NCI-H187 (cell line): ENCODE measurements at places on chromosomes 7 and 10.

DNA sequence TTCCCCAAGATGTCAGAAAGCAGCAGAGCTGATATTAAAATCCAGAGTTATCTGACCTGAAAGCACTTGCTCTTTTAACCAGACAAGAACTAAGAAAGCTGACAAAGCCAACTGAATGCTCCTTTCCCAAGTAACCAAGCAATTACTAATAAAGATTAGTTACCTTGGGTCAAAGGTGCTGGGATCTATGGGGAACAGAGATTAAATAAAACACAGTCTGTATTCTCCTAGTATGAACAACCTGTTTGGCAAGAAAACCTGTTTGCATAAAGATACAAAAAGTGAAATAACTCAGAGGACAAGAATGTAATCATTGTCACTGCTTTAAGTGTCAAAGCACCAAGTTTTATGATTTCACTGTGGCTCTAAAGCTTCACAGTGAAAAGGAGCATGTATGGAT lies 35.7 kb downstream of the ITPRID1 start:
- no peak for DNase-seq

- no peak for DNase-seq
Observed at GRCh38 chr7:105021352-105021751, 7.3 kb downstream of the KMT2E start.

DNA sequence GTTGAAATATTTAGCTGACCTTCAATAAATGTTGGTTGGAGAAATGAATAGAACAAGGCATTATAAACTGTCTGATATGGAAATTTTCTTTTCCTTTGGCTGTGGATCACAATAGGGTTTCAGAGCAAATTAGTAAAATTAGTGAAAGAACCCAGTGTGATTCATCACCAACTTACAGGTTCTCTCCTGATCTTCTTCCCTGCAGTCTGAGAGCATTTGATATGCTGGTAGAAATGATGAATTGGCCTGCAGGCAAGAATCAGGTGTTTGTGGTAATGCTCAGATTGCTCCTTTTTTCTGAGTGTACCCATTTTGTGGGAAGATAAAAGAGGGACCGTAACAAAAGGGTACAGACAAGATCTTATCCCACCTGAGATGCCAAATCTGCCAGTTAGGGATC lies 51.9 kb downstream of the BTAF1 start:
- no peak for DNase-seq

DNA sequence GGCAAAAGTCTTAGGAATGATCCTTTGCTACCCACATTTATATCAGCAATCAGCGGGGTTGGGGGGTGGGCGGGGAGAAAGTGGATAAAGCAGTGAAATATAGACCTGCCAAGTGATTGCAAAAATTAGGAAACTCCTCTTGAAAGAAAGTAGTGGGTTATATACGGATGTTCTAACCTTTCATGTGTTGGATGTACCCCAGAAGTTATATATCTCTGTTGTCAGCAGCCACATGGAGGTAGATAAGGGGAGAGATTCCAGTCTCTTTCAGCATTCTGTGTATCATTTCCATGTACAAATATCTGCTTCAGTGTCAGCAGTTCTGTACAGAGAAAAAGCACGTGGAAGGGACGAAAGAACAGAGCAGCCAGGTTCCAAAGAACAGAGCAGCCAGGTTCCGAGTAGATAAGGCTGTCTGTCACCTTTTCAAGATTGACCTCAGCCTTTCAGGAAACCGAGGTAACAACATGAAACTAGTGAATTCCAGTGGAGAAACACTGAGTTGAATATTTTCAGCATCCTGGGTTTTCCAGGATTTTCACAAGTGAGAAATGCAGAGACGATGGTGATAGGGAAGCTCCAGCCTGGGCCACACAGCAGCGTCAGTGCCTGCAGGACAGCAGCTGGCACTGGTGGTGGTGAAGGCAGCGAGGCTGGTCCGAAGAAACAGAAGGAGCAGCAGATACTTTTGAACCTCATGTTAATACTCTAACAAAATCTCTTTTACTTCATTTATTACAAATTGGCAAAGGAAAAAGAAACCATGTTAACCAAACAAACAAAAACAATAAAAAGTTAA lies 212.3 kb downstream of the C7orf25 start:
- DNase-seq = no peak

DNA sequence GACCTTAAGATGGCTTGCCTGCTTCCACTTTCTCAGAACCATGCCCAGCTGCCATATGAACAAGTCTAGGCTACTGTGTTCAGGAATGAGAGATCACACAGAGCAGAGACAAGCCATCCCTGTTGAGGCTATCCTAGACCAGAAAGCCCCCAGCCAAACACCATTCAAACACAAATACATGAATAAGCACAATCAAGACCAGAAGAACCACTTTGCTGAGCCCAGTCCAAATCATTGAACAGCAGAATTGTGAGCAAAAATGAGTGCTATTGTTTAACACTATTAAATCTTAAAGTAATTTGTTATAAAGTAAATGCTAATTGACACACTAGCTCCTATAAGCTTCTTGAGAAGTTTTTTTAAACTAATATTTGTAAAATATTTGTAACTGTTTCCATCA lies 79.0 kb upstream of the LYZL1 start:
- DNase-seq = no peak

- no peak for DNase-seq
Observed at GRCh38 chr10:89634637-89635036, 10.4 kb downstream of the PANK1 start.

GRCh38 chr7:44217852-44218402 lies 17.1 kb downstream of the YKT6 start:
- no peak for DNase-seq

DNA sequence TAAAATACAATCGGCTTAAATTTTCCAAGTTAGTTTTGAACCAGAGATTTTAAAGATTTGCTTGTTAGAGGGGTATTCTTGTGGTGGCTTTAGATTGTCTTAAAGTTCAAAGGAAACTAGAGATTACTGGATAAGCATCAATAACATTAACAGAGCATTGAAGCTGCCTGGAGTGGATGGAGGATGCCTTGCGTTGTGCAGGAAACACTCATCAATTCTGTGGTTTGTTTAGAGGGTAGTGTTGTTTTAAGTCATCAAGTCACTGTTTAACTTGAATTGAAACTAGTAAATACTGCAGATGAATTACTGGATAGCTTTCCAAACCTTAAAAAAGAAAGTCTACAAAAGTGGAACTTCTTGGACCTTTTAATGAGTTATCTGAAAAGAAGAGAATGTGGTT lies 218.6 kb downstream of the CELF2 start:
- DNase-seq = no peak

- DNase-seq = no peak
Observed at GRCh38 chr10:127744956-127745355, 8.0 kb downstream of the FOXI2 start.

GRCh38 chr7:157395206-157395605 lies 58.4 kb downstream of the DNAJB6 start:
- DNase-seq = no peak

DNA sequence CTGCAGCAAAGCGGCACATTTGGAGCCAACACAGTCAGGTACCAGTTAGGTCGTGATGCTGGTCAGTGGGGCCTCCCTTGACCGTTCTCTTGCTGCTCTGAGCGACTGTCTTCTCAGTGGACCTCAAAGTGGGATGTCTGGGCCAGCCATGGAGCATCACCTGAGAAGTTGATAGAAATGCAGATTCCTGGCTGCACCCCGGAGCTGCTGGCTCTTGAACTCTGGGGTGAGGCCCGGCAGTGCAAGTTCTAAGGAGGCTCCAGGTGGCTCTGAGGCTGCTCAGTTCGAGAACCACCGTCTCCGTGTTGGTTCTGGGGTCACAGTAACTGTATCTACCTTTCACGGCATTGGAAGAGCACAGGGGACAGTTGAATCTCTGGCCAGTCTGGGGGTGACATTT lies 147.5 kb downstream of the WDR37 start:
- no peak for DNase-seq

GRCh38 chr7:79217976-79218626 lies 235.4 kb downstream of the MAGI2 start:
- DNase-seq = no peak

DNA sequence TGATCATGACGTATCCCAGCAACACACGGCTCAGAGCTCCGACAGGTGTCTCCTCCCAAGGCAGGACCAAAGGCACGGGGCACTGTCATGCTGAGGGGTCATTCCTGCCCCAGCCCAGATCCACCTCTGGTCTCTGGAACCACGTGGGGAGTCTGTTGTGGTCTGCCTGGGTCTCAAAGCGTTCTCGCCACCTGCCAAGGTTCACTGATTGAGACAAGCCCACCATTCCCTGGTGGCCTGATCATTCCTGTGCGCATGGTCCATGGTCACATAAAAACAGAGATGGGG lies 83.5 kb downstream of the HIPK2 start:
- DNase-seq = no peak

GRCh38 chr10:92640107-92640506 lies 47.2 kb downstream of the KIF11 start:
- DNase-seq = no peak

DNA sequence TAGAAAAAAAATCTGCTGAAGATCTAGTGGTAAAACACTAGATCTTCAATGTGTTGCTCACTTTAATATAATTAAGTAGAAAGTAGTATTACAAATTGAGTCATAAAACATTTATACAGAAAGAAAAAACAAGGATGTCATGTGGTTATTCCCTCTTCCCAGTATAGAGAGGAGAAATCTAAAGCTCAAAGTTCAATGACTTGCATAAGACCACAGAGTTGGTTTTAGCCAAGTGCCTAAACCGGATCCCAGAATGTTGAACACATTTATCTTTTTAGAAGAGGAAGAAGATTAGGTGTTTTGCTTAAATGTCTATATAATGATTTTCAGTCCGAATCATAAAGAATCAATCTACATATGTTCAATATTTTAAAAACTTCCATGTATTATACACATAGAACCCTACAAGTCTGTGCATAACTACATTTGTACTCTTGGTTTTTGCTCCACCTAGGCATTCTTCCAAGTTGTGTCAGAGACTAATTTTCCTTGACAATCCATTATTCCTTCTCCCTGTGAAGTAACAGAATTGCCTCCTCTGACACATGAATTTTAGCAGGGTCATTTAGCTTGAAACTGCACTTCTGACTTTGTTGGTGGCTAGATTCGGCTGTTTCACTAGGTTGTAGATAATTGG lies 389.2 kb downstream of the MAGI2 start:
- DNase-seq = no peak

DNA sequence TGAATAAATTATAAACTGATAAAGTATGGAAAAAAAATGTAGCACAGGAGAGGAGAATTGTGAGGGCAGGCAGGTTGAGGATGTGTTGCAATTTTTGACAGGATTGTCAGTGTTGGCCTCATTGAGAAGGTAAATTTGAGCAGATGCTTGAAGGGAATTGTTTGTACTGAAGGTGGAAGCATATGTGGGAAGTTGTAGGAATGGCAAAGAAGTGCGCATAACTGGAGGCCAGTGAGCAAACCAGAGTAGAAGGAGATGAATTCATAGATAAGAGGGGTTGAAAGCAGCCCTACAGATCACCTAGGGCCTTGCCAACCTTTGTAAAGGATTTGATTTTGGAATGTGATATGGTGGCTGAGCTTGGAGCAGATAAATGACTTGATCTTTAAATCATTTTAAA lies 6.4 kb downstream of the DNAJB9 start:
- DNase-seq = no peak

DNA sequence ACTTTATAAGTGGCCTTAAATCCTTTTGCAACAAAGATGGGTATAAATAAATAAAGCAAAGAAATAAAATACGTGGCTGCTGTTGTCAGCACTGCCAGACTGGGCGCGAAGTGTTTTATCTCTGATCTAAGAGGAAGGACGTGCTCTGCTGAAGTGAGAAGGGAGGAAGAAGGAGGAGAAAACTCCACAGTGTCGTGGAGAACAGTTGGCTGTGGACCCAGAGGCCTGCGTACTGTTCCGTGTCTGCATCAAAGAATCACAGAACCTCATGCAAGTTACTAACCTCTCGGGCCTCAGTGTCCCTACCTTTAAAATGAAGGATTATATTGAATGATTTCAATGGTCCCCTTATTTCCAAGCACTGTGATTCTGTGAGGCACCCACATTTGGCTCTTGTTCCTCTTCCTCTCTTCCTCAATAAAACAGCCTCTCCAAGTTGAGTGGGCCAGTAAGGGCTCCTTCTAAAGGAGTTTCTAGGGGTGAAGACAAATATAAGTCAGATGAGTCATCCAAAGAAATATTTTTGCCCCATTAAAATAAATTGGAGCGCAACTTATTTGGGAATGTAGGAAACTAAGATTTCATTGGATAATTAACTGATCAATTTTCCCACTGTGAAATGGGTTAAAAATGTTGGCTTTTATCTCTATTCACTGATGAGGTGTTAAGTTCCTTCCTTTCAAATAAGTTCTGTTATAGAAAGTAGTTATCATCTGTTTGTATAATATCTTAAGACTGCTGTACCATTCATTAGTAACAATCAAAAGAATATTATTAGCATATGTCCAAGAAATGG lies 126.9 kb upstream of the EFCAB10 start:
- DNase-seq = no peak

GRCh38 chr10:88901984-88902789 lies 22.1 kb downstream of the STAMBPL1 start:
- DNase-seq = no peak

DNA sequence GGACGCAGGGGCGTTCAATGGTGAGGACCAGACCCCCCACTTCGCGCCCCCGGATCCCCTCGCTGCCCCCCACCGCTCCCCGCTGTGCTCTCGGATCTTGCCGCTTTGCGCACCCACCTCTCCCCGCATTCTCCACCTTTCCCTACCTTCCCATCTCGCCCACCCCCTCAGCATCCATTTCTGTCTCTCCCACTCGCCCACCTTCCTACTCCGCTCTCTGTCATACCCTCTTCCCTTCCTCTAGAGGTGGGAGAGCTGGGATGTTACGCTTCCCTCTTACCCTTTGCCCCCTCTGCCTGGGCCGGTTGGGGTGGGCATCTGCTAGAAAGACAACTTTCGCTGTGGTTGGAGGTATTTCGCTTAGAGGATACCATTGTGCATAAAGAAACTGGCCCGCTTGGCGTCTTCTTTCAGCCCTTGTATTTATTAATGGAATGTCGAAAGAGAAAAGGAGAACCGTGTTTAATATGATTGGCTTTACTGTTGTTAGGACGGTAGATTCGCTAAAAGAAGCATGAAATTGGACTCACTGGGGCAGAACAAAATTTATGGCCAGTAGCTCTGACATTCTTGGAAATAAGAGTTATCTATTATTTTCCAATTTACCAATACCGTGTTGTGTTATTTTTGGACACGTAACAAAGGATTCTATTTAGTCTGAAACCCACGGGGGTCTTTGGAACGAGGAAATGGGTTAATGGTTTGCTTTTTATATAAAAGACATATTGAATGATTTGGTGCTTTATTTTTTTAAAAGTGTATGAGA lies 873 bp downstream of the PRKAR2B start:
- DNase-seq = no peak

DNA sequence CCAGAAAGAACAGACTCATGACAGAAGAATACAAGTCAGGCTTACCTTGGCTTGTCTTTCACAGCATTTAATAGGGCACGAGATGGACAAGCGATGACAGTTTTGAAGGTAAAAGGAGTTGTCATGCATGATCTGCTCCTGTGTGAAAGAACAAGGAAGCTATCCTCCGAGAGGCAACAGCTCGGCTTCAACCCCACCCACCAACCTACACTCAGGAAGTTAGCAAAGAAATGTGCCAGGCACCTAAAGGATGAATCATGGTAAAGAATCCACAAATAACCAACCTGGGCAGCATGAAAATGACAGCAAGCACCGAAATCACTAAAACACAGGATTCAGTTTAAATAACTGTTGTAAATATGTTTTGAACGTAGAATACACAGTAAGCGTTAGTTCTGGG lies 700.2 kb downstream of the TYW1 start:
- no peak for DNase-seq
